ENCODE measurements at places on chromosomes 1 and 21.

DNA sequence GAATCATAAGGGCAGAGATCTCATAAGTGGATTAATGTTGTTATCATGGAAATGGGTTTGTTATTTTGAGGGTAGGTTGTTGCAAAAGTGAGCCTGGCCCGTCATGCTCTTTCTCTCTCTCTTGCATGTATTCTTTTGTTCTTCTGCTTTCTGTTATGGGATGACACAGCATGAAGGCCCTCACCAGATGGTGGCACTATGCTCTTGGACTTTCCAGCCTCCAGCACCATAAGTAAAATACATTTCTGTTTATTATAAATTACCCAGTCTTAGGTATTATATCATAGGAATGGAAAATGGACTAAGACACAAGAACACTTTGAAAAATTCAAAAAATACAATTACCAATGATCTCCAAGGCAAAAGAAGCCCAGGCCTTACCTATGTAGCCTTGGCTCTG lies 676.1 kb downstream of the PTPRU start:
- no peak for DNase-seq

- no peak for DNase-seq
Observed at GRCh38 chr1:245052258-245052657, 102.5 kb upstream of the KIF26B start.

GRCh38 chr1:11130406-11130805 lies 30.7 kb upstream of the EXOSC10 start:
- no peak for DNase-seq

GRCh38 chr1:228217551-228218344 lies 9.9 kb downstream of the OBSCN start:
- no peak for DNase-seq

Data from BE2C (cell line).